ENCODE measurements at places on chromosomes 4 and X.

DNA sequence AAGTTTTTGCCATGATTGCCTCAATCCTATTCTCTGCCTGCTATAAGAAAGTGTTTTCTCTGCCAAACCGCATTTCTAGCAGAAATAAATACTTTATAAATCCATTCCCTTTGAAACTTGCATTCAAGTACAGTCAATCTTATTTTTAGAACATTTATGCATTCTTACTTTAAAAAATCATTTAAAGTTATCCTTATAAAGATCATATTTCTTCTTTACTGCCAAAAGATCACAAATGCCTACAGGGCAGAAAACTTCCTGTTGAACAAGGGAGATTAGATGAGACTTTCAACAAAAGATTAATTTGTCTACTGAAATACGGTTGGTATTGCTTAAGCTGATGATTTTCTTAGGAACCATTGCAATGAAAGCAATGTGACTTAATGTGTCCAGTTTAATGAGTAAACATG lies 207.2 kb upstream of the SLIT2 start:
- no peaks in the 10 kb centered on the region for H3K36me3 ChIP-seq
- no peak overlapping the region for H3K4me3 ChIP-seq
- H3K4me1 ChIP-seq = no peaks in the 10 kb centered on the region
- no peaks in the 10 kb centered on the region for H3K27me3 ChIP-seq

- H3K27ac ChIP-seq = no peak overlapping the region
- no peak overlapping the region for H3K4me3 ChIP-seq
- peak; percentile 1 for DNase-seq
- no peaks in the 10 kb centered on the region for H3K36me3 ChIP-seq
- H3K27me3 ChIP-seq = no peaks in the 10 kb centered on the region
Measured at GRCh38 chrX:57918750-57919436, 8.6 kb upstream of the ZXDA start.

- H3K36me3 ChIP-seq = no peaks in the 10 kb centered on the region
- H3K27me3 ChIP-seq = no peaks in the 10 kb centered on the region
- no peak overlapping the region for H3K27ac ChIP-seq
- no peak for DNase-seq
Measured at GRCh38 chr4:137070614-137071013, 461.7 kb downstream of the PCDH18 start.

DNA sequence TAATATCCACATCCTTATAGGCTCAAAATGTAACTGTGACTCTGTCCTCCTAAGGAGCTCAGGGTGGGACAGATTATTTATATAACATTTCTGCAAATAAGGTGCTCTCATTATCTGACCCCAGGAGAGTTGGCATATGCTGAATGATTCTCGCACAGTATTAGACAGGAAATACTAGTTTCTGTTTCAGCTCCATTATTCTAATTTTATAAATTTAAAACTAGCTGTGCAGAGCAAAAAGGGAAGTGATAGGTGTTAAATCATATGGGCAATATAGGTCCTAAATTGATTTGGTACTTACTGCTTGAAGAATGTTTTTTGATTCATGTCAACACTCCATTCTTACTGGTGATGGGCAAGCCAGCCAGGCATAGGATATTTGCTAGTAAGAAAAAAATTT lies 141.5 kb downstream of the GLRA2 start:
- H3K27me3 ChIP-seq = no peaks in the 10 kb centered on the region
- H3K27ac ChIP-seq = no peak overlapping the region
- no peaks in the 10 kb centered on the region for H3K36me3 ChIP-seq
- H3K4me3 ChIP-seq = no peak overlapping the region
- DNase-seq = no peak

- no peaks in the 10 kb centered on the region for H3K4me1 ChIP-seq
- DNase-seq = no peak
- no peaks in the 10 kb centered on the region for H3K36me3 ChIP-seq
- no peak overlapping the region for H3K4me3 ChIP-seq
Measured at GRCh38 chr4:173243321-173243720, 74.7 kb downstream of the GALNT7 start.

GRCh38 chr4:185013417-185014125 lies 4.7 kb upstream of the HELT start:
- H3K4me3 ChIP-seq = no peak overlapping the region
- DNase-seq = no peak

DNA sequence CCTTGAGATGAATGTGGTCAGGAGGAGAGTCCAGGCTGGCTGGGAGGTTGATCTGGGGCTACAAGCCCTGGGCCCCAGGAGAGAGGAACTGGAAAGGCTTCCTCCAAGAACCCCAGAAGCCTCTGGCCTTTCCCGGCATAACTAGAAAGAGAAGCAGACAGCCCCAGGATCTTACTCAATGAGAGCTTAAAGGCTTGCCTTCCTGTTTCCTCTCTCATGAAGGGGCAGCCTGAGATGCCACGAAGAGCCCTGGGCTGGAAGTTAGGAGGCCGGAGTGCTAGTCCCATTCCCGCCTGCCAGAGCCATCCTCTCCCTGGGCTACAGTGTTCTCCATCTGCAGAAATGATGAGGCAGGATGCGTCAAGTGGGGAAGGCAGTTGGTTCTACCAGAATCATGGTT lies 20.1 kb upstream of the XPNPEP2 start:
- no peak overlapping the region for H3K27ac ChIP-seq
- H3K4me3 ChIP-seq = no peak overlapping the region
- H3K4me1 ChIP-seq = peaks cover 12% of the 10 kb centered on the region
- H3K36me3 ChIP-seq = no peaks in the 10 kb centered on the region

GRCh38 chrX:44742480-44743155 lies 101.2 kb upstream of the DUSP21 start:
- H3K27ac ChIP-seq = no peak overlapping the region
- H3K36me3 ChIP-seq = no peaks in the 10 kb centered on the region
- no peak for DNase-seq
- no peaks in the 10 kb centered on the region for H3K27me3 ChIP-seq
- no peaks in the 10 kb centered on the region for H3K4me1 ChIP-seq
- H3K4me3 ChIP-seq = no peak overlapping the region

- no peak overlapping the region for H3K4me3 ChIP-seq
- H3K4me1 ChIP-seq = no peaks in the 10 kb centered on the region
- H3K27me3 ChIP-seq = no peaks in the 10 kb centered on the region
- no peak overlapping the region for H3K27ac ChIP-seq
- DNase-seq = no peak
- no peaks in the 10 kb centered on the region for H3K36me3 ChIP-seq
Measured at GRCh38 chrX:22748093-22748999, 251.4 kb upstream of the DDX53 start.

GRCh38 chrX:153931151-153931550 lies 3.7 kb downstream of the NAA10 start:
- no peak overlapping the region for H3K4me3 ChIP-seq
- no peak for DNase-seq
- no peaks in the 10 kb centered on the region for H3K36me3 ChIP-seq
- H3K27me3 ChIP-seq = no peaks in the 10 kb centered on the region

- H3K27ac ChIP-seq = no peak overlapping the region
- no peak for DNase-seq
- no peaks in the 10 kb centered on the region for H3K27me3 ChIP-seq
- H3K36me3 ChIP-seq = no peaks in the 10 kb centered on the region
- H3K4me3 ChIP-seq = no peak overlapping the region
- no peaks in the 10 kb centered on the region for H3K4me1 ChIP-seq
Measured at GRCh38 chr4:143771269-143771668, 70.8 kb upstream of the FREM3 start.

DNA sequence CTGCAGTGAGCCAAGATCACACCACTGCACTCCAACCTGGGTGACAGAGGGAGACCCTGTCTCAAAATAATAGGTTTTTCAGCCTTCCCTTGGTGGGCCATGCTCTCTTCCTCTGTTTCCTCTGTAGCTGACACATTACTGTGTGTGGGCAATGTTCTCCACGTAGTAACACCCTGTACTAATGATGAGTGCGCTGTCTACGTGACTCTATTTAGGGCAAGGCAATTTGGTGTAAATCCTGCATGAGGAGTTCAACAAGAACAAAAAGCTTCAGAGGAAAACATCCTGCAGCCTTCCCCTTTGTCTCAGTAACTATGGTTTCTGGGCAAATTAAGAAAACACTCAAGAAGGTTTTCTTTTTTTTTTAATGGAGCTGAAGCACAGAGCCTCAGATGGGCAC lies 24.4 kb upstream of the JAKMIP1 start:
- no peaks in the 10 kb centered on the region for H3K4me1 ChIP-seq
- no peaks in the 10 kb centered on the region for H3K36me3 ChIP-seq
- no peak overlapping the region for H3K27ac ChIP-seq
- H3K27me3 ChIP-seq = peaks cover 5% of the 10 kb centered on the region
- H3K4me3 ChIP-seq = no peak overlapping the region
- DNase-seq = no peak

DNA sequence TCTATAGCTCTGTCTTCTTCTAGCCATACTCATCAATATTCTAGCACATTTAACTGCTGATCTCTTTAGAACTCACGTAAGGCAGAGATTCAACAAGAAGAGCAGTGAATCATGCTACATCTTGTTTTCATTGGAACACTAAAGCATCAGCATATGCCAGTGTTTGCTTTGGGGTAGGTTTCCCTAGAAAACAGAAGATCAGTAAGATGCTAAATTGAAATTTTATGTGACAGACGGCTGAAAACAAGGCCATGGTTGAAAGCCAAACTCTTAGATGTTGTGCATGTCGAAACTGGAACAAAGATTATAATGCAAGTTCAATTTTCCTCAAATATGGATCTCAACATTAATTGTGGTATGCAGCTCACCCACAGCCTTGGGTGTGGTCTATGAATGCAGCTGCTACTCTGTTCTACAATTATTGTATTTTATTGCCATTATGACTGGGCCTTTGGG lies 107.6 kb downstream of the PDLIM5 start:
- H3K4me1 ChIP-seq = no peaks in the 10 kb centered on the region
- no peaks in the 10 kb centered on the region for H3K36me3 ChIP-seq
- no peak overlapping the region for H3K4me3 ChIP-seq

- H3K27ac ChIP-seq = no peak overlapping the region
- DNase-seq = no peak
- no peaks in the 10 kb centered on the region for H3K27me3 ChIP-seq
- H3K4me3 ChIP-seq = no peak overlapping the region
- H3K36me3 ChIP-seq = no peaks in the 10 kb centered on the region
- peaks cover 51% of the 10 kb centered on the region for H3K4me1 ChIP-seq
Measured at GRCh38 chr4:6781113-6781512, 1.4 kb upstream of the KIAA0232 start.

DNA sequence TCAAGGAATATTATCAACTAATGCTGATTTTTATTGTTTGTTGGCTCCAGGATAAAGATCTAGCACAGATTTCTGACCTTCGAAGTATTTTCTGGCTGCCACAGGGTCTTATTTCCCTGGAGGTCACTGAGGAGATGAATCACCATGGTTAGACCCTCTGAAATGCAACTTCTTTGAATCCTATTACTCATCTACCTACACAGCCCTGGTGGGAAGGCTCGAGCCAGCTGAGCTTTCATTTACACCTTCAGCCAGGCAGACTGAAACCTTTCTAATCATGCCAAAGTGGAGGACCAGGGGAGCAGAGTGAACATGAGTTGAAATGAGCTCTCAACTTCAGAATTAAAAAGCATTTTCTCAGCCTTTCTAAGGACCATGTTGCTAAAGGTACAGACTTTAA lies 130.5 kb downstream of the SMIM20 start:
- no peaks in the 10 kb centered on the region for H3K27me3 ChIP-seq
- DNase-seq = no peak

DNA sequence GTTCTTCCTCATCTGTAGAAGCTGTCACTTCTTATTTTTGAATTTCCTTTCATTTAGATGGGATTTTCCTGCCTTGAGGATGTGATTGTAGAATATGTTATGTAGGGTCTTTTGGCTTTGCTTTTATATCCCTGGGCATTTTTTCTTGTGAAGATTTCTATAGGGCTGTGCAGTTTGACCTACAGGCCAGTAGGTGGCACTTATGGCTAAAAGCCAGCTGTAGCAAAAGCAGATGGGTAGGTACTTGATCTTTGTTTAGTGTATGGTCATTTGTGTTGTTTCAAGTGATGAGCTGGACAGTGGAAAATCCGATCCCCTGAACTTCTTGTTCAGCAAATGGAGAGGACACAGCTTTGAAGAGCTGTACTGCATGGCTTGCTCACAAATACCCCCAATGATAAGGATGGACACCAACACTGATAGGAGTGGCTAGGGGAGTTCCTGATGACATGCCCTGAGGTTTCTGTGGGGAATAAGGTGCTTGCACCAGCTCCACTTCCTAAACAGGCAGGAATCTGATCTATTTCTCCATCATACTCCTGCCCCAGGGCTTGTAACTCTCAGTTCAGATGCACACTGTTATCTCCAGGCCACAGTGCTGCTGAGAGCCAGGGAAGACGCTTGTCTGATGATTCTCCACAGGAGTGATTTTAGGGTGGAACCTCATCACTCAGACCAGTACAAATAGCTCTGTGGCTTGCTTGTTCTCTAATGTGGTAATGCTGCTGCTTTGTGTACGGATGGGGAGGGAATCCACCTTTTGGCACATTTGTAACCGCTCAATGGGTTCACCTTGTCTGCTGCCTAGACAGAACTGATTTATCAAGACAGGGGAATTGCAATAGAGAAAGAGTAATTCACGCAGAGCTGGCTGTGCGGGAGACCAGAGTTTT lies 417.1 kb upstream of the MAGEB16 start:
- no peaks in the 10 kb centered on the region for H3K4me1 ChIP-seq
- H3K36me3 ChIP-seq = no peaks in the 10 kb centered on the region
- no peak for DNase-seq
- no peak overlapping the region for H3K4me3 ChIP-seq
- H3K27me3 ChIP-seq = no peaks in the 10 kb centered on the region

- H3K4me3 ChIP-seq = no peak overlapping the region
- H3K36me3 ChIP-seq = no peaks in the 10 kb centered on the region
- no peaks in the 10 kb centered on the region for H3K27me3 ChIP-seq
- H3K27ac ChIP-seq = no peak overlapping the region
- no peak for DNase-seq
Measured at GRCh38 chrX:133475521-133475920, 60.2 kb upstream of the GPC4 start.

- no peaks in the 10 kb centered on the region for H3K4me1 ChIP-seq
- DNase-seq = no peak
- H3K27ac ChIP-seq = no peak overlapping the region
- no peaks in the 10 kb centered on the region for H3K36me3 ChIP-seq
- H3K27me3 ChIP-seq = no peaks in the 10 kb centered on the region
- no peak overlapping the region for H3K4me3 ChIP-seq
Measured at GRCh38 chrX:77389891-77390290, 57.3 kb upstream of the FGF16 start.

GRCh38 chr4:71253545-71253944 lies 85.3 kb upstream of the SLC4A4 start:
- no peaks in the 10 kb centered on the region for H3K27me3 ChIP-seq
- no peak for DNase-seq
- no peak overlapping the region for H3K27ac ChIP-seq
- no peaks in the 10 kb centered on the region for H3K4me1 ChIP-seq
- no peak overlapping the region for H3K4me3 ChIP-seq

- DNase-seq = no peak
- H3K4me3 ChIP-seq = no peak overlapping the region
- no peak overlapping the region for H3K27ac ChIP-seq
Measured at GRCh38 chr4:42313872-42314271, 83.4 kb upstream of the SHISA3 start.

DNA sequence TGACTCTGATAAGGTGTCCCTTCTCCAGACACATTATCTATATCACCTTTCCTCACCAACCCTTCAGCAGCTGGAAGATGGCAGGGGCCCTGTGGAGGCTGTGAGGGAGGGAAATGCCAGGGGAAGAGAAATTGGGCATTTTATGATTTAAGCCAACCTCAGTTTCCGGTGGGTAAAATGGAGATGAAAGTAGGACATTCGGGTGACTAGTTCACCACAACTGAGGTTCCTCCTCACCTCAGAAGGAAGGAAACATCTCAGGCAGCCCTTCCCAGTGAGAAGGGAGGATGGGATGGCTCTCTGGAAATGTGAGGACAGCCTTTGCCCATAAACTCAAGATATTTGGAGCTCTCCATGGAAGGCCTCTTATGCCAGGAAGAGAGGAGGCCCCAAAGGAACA lies 251.5 kb downstream of the MID1IP1 start:
- H3K36me3 ChIP-seq = no peaks in the 10 kb centered on the region
- no peak overlapping the region for H3K4me3 ChIP-seq
- H3K4me1 ChIP-seq = no peaks in the 10 kb centered on the region
- H3K27ac ChIP-seq = no peak overlapping the region

Measured in CD8-positive, alpha-beta memory T cell (primary cell).